Thoracic aorta (tissue), 2 donors: ENCODE measurements at places on chromosomes 12 and 14. TPM values are rescaled to one million over a fixed set of nuclear protein-coding genes. Genes with fewer than 3 reads are reported as not detected.

Gene PPP1R1A
- 3.3 TPM for total RNA-seq

GRCh38 chr12:16606201-16606849, 363 bp upstream of the LMO3 start:
- no peaks in the 10 kb centered on the region for H3K27me3 ChIP-seq
- H3K36me3 ChIP-seq, result no peaks in the 10 kb centered on the region
- no peaks in the 10 kb centered on the region for H3K4me1 ChIP-seq
- peak overlapping the region; percentile 79 for H3K4me3 ChIP-seq

Gene PIWIL1
- total RNA-seq, result not detected

Gene RIN3
- total RNA-seq, result 54.2 TPM

DNA sequence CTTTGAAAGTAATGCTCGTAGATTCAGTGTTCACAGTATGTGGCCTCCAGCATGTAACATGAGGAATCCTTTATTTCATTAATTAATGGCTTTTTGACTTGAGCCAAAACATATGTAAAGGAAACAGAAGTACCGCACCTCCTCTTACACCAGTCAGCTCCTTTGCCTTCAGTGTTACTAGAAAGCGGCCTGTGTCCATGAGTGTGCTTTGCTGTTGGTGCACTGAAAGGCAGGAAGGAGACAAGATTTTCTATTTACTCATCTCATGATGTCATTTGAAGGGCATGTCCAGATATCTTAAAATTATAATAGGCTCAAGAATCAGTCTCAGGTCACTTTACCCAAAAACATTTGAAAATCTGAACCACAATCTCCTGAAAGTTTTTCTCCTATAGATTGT, 9.9 kb upstream of the CCT2 start:
- no peak overlapping the region for H3K4me3 ChIP-seq
- H3K27me3 ChIP-seq, result no peaks in the 10 kb centered on the region
- no peaks in the 10 kb centered on the region for H3K4me1 ChIP-seq
- no peak overlapping the region for H3K27ac ChIP-seq
- peaks cover 20% of the 10 kb centered on the region for H3K36me3 ChIP-seq
- no peak for DNase-seq

DNA sequence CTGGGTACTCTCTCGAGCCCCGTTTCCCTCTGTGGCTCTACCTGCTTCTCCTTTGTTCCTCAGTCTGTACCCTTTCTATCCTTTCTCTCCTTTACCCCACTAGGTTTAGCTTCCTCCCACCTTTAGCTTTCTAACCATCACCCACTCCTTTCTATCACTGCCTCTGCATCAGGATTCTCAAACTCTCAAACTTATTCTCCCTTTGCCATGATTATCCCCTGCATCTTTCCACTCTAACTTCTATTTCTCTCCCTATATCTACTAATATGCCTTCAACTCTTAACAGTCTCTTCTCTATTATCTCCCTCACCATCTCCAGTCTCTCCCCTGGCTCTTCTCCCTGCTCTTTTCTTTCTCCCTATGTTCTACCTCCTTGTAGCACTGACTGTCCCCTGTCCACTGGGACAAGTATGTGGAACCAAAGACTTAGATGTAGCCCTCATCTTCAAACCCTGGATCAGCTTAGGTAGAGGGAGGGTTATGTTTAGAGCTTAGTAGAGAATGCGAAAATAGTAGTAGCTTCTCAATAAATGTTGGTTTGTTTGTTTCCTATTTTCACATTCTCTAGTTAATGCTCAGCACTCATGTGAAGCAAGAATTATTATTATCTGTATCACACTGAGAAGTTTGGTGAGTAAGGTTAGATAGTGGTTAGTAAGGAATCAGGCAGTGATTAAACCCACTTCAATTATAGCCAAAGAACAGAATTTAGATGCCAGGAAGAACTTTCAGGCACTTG, 3.4 kb downstream of the GDF11 start:
- no peaks in the 10 kb centered on the region for H3K27me3 ChIP-seq
- H3K4me3 ChIP-seq, result no peak overlapping the region
- H3K4me1 ChIP-seq, result peaks cover 16% of the 10 kb centered on the region
- DNase-seq, result no peak
- peak overlapping the region; percentile 23 for H3K27ac ChIP-seq

Gene TECPR2
- 41.3 TPM for total RNA-seq

Gene TPPP2
- total RNA-seq, result not detected

Gene ABCD2
- total RNA-seq, result 0.71 TPM
